RWPE1 (cell line): ENCODE measurements at places on chromosomes 5 and 9.

- DNase-seq, result no peak
These were observed 538.2 kb downstream of the CYLC2 start for GRCh38 chr9:103533318-103533717.

- peak; percentile 27 for DNase-seq
These were observed 11.9 kb upstream of the GARNL3 start for GRCh38 chr9:127252410-127253318.

DNA sequence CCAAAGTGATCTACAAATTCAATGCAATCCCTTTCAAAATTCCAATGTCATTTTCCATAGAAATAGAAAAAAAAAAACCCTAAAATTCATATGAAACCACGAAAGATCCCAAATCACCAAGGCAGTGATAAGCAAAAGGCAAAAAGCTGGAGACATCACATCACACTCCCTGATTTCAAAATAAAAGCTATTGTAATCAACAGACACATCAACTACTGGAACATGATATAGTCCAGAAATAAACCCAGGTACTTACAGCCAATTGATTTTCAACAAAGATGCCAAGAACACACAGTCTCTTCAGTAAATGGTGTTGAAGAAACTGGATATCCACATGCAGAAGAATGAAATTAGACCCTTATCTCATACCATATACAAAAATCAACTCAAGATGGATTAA lies 224.0 kb downstream of the WDR70 start:
- no peak for DNase-seq

GRCh38 chr5:113264046-113264445 lies 170.7 kb downstream of the TSSK1B start:
- DNase-seq, result peak; percentile 46

DNA sequence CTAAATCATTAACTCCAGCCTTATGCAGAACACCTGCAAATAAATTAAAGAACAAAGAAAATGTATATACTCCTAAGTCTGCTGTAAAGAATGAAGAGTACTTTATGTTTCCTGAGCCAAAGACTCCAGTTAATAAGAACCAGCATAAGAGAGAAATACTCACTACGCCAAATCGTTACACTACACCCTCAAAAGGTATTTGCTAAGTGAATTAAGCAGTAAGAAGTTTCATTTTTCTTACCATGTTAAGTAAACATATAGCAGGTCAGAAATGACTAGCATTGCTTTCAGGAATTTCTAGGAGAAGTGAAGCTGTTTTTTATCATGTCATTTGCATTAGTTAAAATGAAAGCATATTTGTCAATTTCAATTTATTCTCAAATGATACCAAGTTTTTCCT lies 92.7 kb downstream of the MELK start:
- DNase-seq, result no peak

- DNase-seq, result peak; percentile 34
These were observed 166.3 kb downstream of the ATP10B start for GRCh38 chr5:160685695-160686094.

DNA sequence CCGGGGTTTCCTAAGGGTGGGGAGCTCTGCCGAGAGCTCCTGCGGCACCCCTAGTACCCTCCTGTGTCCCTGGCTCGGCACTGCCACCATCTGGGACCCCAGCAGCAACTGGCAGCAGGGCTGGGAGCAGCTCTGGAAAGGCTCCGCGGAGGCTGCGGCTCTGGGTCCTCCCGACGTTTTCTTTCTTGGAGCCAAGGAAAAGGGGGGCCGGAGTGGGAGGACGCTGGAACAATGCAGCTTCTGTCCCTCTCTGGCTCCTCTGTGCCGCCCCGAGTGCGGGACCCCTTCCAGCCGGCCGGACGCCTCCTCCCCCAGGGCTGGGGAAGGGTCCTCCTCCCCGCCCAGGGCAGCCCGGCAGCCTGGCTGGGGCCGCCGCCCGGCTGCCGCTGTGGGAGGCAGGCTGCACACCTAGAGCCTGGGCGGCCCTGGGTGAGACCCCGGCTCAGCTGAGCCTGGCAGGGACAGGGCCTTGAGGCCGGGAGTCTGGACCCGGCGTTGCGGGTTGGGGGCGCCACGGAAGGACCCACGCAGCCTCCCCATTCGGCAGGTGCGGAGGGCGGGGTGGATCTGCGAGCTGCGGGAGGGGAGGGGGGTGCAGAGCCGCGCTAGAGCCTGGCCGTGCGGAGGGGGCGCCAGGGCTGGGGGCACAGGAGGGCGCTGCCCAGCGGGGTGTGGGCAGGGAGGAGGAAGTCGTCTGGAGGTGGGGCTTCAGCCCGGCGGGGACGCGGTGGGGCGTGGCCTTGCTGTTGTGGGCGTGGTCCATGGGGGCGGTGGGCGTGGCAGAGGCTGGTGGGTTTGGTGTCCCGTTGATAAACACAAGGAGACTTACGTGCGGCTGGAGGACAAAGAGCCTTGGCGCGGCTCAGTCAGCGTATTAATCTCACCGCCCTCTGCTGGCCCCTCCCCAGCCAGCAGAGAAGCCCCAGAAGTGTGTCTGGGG lies 15.1 kb downstream of the GPSM1 start:
- DNase-seq, result peak; percentile 95

- DNase-seq, result peak; percentile 71
These were observed 72.8 kb downstream of the MED27 start for GRCh38 chr9:132006677-132007370.

- DNase-seq, result no peak
These were observed 7.9 kb downstream of the FLT4 start for GRCh38 chr5:180641566-180641900.

GRCh38 chr5:138706655-138707480 lies 46.4 kb upstream of the CTNNA1 start:
- DNase-seq, result peak; percentile 61

- DNase-seq, result no peak
These were observed 21.1 kb downstream of the NDST1 start for GRCh38 chr5:150528924-150529546.

- DNase-seq, result peak; percentile 70
These were observed 38.7 kb downstream of the CDC42SE2 start for GRCh38 chr5:131302506-131302905.

GRCh38 chr5:39742916-39743315 lies 318.1 kb upstream of the DAB2 start:
- DNase-seq, result no peak

DNA sequence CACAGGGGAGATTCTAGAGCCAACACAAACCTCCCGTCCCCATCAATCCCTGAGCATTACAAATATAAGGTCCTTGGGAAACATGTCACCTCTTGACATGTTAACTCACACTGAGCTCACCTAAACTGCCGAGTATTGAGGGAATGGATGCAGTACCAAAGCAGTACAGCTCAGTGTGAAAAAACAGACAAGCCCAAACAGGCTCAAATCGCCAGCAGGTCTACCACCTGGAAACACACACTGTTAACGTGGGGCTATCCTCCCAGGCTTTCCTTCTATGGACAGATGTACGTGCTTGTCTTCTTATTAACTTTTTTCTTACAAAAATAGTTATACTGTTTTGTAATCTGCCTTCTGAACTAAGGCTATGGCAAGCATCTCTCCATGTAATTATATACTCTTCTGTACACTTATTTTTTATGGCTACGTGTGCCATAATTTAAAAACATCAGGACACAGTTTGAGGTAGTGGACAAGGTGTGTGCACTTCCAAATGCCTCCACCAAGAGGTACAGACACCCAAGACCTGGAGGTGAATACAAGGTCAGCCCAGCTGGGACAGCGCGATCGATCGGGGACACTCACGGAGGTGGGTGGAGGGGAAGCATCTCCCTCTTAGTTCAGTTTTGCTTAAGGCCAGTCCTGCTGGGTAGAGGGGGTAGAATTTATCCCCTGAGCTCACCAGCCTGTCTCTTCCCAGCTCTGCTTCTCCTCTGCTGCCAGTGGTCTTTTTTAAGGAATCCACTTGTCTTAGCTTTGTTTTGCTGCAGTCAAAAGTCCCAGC lies 76.5 kb downstream of the DAP start:
- DNase-seq, result no peak

DNA sequence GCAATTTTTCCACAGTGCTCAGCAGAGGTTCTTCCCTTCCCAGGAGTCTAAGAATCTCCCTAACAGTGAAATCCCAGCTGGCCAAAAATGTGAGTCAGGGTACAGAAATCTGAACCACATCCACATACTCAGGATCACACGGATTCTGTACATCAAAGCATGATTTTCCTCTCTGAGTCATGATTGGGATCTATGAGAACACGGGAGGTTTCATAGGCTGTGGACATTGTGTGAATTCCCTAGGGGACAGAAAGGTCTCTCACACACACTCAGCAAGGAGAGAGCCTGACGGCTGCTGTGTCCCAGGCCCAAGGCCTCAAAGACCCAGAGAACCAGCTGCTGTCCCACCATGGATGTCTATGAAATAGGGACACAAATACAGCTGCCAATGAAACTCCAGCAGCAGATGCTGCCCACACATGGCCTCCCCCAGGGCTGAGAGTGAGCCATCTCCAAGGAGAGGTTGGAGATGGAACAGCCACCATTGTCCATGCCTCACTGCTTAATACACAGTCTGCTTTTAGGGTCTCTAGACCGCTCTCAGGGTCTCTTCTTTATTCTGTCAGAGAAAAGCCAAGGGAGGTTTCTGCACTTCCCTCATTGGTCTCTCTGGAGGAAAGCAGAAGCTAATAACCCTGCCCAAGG lies 102.7 kb downstream of the ADAMTS12 start:
- DNase-seq, result peak; percentile 30

- DNase-seq, result no peak
These were observed 224.1 kb downstream of the ACTL7B start for GRCh38 chr9:108631496-108632285.

GRCh38 chr9:31604531-31604930 lies 779.9 kb upstream of the ACO1 start:
- DNase-seq, result no peak
